ENCODE measurements at places on chromosomes 2 and 18.

- DNase-seq, result no peak
Measured at GRCh38 chr2:11534071-11534745, 363 bp downstream of the GREB1 start.

- no peak for DNase-seq
Measured at GRCh38 chr2:85868822-85869221, 20.0 kb downstream of the ST3GAL5 start.

GRCh38 chr2:128691526-128691925 lies 372.9 kb upstream of the HS6ST1 start:
- no peak for DNase-seq

DNA sequence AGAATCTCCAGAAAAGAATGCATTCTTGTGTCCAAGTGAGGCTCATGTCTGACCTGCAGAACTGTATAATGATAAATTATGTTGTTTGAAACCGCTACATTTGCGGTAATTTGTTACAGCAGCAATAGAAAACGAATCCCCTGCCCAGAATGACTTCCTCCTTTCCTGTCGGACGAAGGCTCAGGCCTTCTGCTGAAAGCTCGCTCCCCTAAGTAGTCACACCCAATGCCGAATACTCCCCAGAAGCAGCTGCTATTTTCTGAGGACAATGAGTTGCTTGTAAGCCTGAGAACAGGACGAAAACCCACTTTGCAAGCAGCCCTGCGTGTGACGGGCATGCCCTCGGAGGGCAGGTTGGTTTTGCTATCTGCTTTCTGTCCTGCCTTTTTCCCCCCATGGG lies 27.7 kb upstream of the PTPN4 start:
- DNase-seq, result no peak

DNA sequence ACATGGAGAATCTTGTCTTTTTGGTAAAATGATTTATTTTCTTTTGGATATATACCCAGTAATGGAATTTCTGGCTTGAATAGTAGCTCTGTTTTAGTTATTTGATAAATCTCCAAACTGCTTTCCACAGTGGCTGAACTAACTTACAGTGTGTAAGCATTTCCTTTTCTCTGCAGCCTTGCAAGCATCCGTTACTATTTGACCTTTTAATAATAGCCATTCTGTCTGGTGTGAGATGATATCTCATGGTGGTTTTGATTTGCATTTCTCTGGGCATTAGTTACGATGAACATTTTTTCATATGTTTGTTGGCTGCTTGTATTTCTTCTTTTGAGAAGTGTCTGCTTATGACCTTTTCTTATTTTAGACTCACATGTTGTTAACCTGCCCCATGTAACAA lies 190.2 kb downstream of the GALR1 start:
- no peak for DNase-seq

- DNase-seq, result no peak
Measured at GRCh38 chr2:177668617-177669016, 276.0 kb downstream of the AGPS start.

- no peak for DNase-seq
Measured at GRCh38 chr2:100237770-100238169, 84.5 kb downstream of the LONRF2 start.

- no peak for DNase-seq
Measured at GRCh38 chr18:27276479-27276878, 91.4 kb upstream of the CHST9 start.

DNA sequence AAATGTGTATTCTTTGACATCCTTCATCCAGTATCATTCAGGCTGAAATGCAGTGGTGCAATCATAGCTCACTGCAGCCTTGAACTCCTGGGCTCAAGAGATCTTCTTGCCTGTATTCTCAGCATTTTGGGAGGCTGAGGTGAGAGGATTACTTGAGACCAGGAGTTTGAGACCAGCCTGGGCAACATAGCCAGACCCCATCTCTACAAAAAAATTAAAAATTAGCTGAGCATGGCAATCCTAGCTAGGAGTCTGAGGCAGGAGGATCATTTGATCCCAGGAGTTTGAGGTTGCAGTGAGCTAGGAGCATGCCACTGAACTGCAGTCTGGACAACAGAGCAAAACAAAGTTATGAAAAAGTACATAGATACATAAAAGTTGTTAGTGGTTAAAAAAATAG lies 24.1 kb downstream of the SANBR start:
- DNase-seq, result no peak

- DNase-seq, result no peak
Measured at GRCh38 chr2:150571121-150571520, 83.7 kb upstream of the RND3 start.

DNA sequence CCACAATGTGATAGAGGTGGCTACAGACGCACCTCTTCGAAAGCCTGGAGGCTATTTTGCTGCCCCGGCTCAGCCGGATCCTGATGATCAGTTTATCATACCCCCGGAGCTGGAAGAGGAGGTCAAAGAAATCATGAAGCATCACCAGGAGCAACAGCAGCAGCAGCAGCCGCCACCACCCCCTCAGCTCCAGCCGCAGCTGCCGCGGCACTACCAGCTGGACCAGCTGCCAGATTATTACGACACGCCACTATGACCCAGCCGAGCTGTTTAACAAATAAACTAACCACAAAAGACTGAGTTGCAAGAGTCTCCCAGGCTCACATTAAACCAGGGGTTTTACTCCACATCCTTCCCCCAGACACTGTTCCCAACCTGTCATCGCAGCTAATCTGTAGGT lies 263.8 kb downstream of the PHLPP1 start:
- no peak for DNase-seq

- DNase-seq, result no peak
Measured at GRCh38 chr2:181312515-181312927, 144.7 kb upstream of the ITGA4 start.

GRCh38 chr18:47574966-47575365 lies 323.5 kb upstream of the SKOR2 start:
- no peak for DNase-seq

DNA sequence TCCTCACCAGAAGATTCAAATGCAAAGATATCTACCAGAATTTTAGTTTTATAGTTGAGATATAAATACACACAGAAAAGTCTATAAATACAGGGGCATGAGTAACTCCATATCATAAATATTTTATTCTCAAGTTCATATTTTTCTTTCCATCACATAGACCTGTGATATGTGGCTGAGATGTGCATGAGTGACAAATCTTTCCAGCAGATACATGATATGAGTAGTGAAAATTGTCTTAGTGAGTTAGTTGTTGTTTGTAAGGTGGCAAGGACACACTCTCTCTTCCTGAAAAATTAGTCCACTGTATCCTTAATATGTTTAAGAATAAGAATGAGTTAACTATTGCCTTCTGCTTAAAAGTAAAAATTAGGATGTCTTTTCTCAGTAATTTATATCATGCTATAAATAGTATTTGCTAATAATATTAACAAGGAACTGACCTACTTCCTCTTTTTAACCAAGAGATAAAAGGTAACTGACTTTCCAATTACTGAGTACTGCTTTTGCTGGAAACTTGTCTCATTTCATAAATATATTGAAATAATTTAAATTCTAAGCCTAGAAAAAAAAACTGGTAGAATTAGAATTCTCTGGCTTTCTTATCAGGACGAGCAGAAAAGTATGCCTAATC lies 85.2 kb upstream of the SESTD1 start:
- DNase-seq, result no peak

DNA sequence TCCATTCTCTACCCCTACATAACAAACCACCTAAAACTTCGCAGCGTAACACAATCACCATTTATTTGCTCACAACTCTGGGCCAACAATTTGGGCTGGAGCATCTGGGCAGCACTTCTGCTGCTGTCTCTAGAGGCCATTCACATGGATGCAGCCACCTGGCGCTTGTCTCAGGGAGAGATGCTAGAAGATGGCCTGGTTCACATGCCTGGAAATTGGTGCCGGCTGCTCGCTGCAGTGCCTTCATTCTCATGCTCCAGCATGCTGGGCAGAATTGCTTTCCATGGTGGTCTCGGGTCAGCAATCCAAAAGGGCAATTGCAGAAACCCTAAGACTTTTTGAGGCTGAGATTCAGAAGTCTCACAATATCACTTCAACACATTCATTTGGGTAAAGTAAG lies 157.4 kb downstream of the SUCLG1 start:
- DNase-seq, result no peak

DNA sequence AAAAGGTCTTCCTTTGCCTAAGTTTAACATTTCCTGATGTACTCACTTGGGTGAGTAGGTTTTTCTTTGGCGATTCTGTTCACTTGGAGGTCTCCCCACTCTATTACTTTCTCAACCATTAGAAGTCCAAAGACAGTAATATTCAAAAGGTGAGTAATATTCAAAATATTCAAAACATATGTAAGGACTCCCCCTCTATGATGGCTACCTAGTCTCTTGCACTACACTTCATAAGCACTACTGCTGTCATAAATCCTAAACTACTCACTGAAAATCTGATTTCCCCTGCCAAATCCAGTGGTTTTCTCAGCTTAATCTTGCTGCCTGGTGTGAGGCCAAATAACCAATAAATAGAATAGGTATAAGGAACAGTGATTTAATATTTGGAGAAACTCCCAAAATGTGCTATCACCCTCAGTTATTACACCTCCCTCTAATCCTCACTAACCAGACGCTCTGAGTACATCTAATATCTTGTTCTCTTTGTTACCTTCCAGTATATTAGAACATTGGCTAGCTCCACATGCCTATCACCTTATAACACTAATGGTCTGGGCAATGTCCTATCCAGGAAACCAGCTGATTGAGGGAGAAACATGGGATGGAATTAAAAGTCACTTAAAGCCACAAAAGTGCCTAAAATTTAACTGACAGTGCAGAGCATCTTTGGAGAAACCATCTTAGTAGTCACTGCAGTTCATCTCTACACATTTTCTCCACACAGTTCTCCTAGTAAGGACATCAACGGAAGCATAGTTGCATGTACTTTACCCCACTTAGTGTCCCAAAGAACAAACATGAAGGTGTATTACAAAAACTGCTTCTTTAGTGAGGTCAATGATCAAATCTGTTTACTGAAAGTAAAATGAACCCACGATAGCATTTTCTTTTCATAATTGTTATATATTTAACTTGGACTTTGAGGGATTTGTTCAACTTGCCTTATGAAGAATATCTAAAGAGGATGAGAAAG lies 54.8 kb downstream of the MBD2 start:
- DNase-seq, result no peak

GRCh38 chr2:238574490-238575271 lies 148.0 kb downstream of the ASB1 start:
- DNase-seq, result no peak

GRCh38 chr2:101082998-101083397 lies 68.2 kb downstream of the TBC1D8 start:
- no peak for DNase-seq

- DNase-seq, result no peak
Measured at GRCh38 chr2:222866358-222866960, 5.6 kb downstream of the ACSL3 start.

GRCh38 chr2:8379549-8379948 lies 302.3 kb upstream of the ID2 start:
- no peak for DNase-seq

DNA sequence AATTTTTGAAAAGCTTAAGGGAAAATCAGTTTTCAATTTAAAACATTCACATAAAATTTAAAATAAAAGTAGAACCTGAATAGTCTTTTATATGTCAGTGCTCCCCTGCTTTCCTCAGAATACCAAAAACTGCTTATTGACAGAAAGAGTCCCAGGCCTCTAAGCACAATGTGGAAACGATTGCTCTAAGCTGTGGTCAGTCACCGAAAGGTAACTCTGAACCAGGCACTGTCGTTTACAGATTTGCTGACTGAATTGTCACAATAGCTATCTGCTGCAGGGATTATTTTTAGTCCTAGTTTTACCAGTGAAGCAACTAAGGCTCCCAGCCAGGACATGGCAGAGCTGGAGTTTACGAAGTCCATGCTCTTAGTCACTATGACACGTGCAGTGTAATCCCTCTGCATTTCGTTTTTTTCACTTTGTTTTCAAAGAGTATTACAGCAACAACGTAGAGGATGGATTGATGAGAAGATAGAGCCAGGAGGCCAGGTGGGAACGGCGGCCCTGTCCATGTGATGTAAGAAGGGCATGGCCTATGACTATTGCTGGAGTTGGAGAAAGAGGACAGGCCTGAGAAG lies 28.1 kb upstream of the TMEM247 start:
- DNase-seq, result no peak

GRCh38 chr2:137689549-137689948 lies 274.7 kb upstream of the HNMT start:
- DNase-seq, result no peak

- no peak for DNase-seq
Measured at GRCh38 chr18:52422985-52423601, 83.1 kb downstream of the DCC start.

- no peak for DNase-seq
Measured at GRCh38 chr18:3541549-3542386, 91.8 kb downstream of the TGIF1 start.

DNA sequence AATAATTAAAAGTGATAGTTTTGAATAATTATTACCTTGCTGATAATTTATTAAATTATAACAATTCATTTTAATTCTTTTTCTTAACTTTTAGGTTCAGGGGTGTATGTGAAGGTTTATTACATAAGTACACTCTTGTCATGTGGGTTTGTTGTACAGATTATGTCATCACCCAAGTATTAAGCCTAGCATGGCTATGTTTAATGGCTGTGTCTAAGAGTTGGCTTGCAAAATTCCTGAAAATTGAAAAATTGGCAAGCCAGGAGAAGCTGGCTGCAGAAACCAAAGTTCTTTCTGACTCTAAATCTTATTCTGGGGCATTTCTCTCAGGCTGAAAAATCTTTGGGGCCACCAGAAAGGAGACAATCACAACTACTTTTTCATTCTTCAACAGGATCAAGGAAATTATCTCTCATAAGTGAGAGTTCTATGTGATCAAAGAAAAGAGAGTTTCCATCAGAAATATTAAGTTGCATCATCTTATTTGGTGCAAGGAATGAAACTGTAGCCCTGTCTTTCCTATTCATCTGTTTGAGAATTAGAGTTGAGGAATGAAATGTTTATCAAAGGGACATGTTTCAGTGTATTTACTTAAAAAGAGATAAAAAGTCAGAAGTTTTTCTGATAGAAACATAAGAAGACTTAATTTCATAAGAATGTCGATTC lies 412.1 kb upstream of the CDH2 start:
- no peak for DNase-seq

- no peak for DNase-seq
Measured at GRCh38 chr2:71736091-71736861, 282.9 kb downstream of the DYSF start.

GRCh38 chr18:29378651-29379136 lies 1201.8 kb upstream of the CDH2 start:
- no peak for DNase-seq

DNA sequence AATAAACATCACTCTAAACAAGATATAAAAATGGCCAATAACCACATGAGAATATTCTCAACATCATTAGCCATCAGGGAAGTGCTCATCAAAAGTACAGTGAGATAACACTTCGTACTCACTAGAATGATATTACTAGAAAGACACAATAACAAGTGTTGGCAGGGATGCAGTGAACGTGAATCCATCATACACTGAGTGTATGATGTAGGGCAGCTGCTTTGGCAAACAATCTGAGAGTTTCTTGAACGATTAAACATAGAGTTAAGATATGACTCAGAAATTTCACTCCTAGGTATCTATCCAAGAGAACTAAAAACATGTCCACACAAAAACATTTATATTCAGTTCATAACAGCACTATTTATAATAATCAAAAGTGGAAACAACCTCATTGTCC lies 368.9 kb downstream of the PID1 start:
- DNase-seq, result no peak

GRCh38 chr2:225040856-225041206 lies 1.4 kb downstream of the DOCK10 start:
- no peak for DNase-seq

GRCh38 chr2:167826906-167827305 lies 420.5 kb downstream of the STK39 start:
- DNase-seq, result no peak
